ENCODE measurements at places on chromosomes 7 and 10. TPM values are rescaled to one million over a fixed set of nuclear protein-coding genes. Genes with fewer than 3 reads are reported as not detected.

The SPDYE2 gene
- total RNA-seq, result not detected

The H2BK1 gene
- not detected for total RNA-seq

The COL17A1 gene
- not detected for total RNA-seq

The SKIDA1 gene
- total RNA-seq, result 0.10 TPM

The NUTM2A gene
- total RNA-seq, result 0.07 TPM

The TRIM50 gene
- total RNA-seq, result not detected

GRCh38 chr7:39810710-39811109 is 139.3 kb upstream of the CDK13 start:
- no peaks in the 10 kb centered on the region for H3K36me3 ChIP-seq
- DNase-seq, result no peak
- H3K27ac ChIP-seq, result no peak overlapping the region
- no peaks in the 10 kb centered on the region for H3K4me1 ChIP-seq

- H3K27me3 ChIP-seq, result peaks cover 47% of the 10 kb centered on the region
- H3K27ac ChIP-seq, result no peak overlapping the region
- H3K4me3 ChIP-seq, result no peak overlapping the region
These were observed 177.3 kb downstream of the TCF7L2 start for GRCh38 chr10:113127261-113127900.

DNA sequence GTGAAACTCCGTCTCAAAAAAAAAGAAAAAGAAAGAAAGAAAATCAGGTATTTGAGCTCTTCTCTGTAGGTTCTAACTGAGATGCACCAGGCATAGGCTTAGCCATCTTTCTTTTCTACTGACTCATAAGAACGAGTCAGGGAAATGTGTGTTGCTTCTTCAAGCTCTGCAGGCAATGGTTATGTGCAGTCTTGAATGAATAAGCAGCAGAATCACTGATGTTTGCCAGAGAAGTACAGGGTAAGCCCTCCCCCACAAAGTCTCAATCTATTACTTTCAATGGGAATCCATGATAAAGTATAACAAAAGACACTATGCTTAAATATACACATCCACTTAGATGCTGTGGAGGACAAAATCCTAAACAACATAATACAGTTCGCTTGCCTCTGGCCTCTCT is 239.2 kb downstream of the PARD3 start:
- peaks cover 2% of the 10 kb centered on the region for H3K27me3 ChIP-seq
- H3K36me3 ChIP-seq, result no peaks in the 10 kb centered on the region
- DNase-seq, result no peak
- no peaks in the 10 kb centered on the region for H3K4me1 ChIP-seq

GRCh38 chr10:119575991-119576390 is 20.8 kb downstream of the TIAL1 start:
- peak overlapping the region; percentile 86 for H3K27ac ChIP-seq
- peaks cover 23% of the 10 kb centered on the region for H3K4me1 ChIP-seq
- peaks cover 43% of the 10 kb centered on the region for H3K36me3 ChIP-seq
- no peak overlapping the region for H3K4me3 ChIP-seq

- no peak overlapping the region for H3K27ac ChIP-seq
- peaks cover 4% of the 10 kb centered on the region for H3K4me1 ChIP-seq
- H3K4me3 ChIP-seq, result no peak overlapping the region
- DNase-seq, result no peak
These were observed 53.0 kb downstream of the DNAJC1 start for GRCh38 chr10:21950566-21950965.

- H3K36me3 ChIP-seq, result peaks cover 3% of the 10 kb centered on the region
- no peaks in the 10 kb centered on the region for H3K27me3 ChIP-seq
- no peak for DNase-seq
- no peaks in the 10 kb centered on the region for H3K4me1 ChIP-seq
- H3K27ac ChIP-seq, result no peak overlapping the region
These were observed 115.4 kb downstream of the NT5C2 start for GRCh38 chr10:103077491-103078308.

DNA sequence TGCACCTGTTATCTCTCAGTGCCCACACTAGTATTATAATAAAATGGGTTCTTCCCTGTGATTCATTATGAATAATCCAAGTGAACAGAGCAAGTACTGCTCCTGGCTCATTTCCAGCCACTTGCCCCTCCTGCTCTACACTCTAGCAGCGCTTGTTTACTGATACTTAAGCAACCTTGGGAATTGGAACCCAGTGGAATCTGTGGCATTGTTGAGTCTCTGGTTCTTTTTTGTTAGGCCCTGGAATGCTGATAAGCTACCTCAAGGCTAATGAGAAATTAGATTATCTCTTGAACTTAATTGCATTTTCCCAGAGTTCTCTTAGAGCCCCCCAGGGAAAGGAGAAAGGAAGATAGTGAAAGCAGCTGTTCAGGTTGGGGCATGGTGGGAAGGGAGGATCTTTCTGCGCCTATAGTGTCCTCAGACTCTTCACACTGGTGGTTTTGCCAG is 34.0 kb downstream of the PRKAR2B start:
- no peaks in the 10 kb centered on the region for H3K27me3 ChIP-seq
- DNase-seq, result no peak
- no peak overlapping the region for H3K27ac ChIP-seq
- H3K36me3 ChIP-seq, result no peaks in the 10 kb centered on the region
- H3K4me1 ChIP-seq, result no peaks in the 10 kb centered on the region

Measured in activated naive CD4-positive, alpha-beta T cell treated with anti-CD3 and anti-CD28 coated beads for 36 hours (primary cell).